ENCODE measurements at places on chromosomes 7 and 10. TPM values are rescaled to one million over a fixed set of nuclear protein-coding genes. Genes with fewer than 3 reads are reported as not detected.
A peak's percentile ranks its signal among the peaks of the same experiment; 100 is the strongest.

Gene MYH16
- total RNA-seq = not detected

Gene ODAD2
- not detected for total RNA-seq

Gene OPN1SW
- total RNA-seq = not detected

Gene CTAGE6
- not detected for total RNA-seq

Gene SLC13A4
- total RNA-seq = 0.19 TPM

Gene EEPD1
- total RNA-seq = 9.1 TPM

Gene LHFPL3
- total RNA-seq = not detected

Gene MBLAC1
- 1.8 TPM for total RNA-seq

Gene CALML5
- total RNA-seq = not detected

Gene GRID1
- total RNA-seq = 1.1 TPM

Gene OR9A2
- total RNA-seq = not detected

Gene IFIT1B
- total RNA-seq = not detected

DNA sequence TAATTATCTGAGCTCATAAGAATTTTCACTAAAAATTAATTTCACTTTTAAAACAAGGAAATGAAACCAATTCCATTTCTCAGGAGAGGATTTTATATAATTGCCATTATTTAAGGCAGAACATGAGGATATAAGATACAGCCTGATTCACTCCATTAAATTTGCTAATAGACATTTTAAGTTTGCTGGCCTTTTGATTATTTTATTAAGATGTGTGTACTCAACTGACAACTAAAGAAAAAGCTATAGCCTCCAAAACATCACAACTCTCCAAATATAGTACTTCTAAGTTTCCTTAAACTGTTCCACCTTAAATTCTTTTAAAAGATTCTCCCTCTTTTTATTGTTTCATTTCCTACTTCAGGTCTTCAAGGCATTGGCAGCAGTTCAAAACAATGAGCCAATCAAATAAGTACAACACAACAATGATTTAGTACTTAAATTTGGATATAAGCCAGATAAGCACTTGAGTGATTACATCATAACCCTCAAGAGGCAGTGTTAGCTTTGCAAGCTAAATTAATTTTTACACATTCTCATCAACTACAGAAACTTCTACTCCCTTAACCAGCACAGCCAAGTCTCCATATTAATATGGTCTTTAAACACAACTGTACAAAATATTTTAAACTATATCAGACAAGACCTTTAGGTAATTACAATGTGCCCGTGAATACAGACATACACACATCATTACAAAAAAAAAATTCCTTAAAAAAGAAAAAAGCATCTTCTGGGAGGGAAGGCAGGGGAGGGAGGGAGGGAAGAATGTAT, 121.8 kb downstream of the KMT2C start:
- no peak for DNase-seq

DNA sequence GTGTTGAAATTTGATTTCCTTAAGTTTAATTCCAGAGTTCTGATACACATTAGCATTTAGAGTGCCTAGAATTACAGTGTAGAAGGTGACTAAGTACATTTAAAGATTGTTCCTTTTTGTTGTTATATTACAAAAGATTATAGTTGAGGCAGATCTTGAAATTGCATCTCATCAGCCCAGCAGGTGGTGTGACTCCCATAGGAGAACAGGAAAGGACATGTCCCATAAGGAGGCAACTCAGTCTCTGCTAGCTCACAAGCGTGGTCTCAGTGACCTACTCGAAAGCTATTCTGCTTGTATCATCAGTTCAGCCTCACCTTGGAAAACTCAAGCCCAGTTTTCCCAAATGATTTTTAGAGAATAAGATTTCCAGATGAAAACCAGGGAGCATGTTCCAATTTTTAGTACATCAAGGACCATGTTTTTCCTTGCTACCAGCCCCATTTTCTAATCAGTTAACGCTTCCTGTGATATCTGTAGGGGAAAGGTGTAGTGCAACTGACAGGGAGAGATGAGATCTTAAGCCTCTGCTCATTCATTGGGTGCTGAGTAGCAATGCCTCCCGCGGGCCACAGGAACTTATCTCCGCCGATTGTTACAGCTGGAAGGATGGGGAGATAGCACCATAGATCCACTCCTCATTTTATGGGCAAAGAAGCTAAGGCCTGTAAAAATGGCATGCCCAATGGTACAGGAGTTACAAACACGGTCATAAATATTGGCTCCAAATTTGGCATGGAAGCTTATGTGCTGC, 1.1 kb upstream of the GNAI1 start:
- no peak for DNase-seq

DNA sequence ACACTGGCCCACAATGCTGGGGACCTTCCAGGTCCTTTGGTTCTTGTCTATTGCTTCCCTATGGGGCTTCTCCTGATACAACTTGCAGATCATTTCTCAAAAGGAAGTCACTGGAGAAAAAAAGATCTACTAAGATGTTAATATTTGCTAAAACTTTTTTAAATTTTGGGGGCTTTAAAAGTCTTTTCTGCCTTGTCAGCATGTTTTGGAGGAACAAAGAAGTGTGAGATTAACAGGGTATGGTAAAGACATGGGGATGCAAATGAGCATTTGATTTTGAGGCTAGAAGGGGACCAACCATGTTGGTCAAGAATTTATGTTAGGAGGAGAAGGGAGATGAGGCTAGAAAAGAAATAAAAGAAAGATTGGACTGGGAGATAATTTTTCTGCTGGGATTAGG, 515.4 kb downstream of the HTR7 start:
- DNase-seq = no peak

GRCh38 chr7:30436518-30436917, 42.1 kb downstream of the NOD1 start:
- no peak for DNase-seq

GRCh38 chr7:75711076-75711475, 27.7 kb downstream of the HIP1 start:
- no peak for DNase-seq

DNA sequence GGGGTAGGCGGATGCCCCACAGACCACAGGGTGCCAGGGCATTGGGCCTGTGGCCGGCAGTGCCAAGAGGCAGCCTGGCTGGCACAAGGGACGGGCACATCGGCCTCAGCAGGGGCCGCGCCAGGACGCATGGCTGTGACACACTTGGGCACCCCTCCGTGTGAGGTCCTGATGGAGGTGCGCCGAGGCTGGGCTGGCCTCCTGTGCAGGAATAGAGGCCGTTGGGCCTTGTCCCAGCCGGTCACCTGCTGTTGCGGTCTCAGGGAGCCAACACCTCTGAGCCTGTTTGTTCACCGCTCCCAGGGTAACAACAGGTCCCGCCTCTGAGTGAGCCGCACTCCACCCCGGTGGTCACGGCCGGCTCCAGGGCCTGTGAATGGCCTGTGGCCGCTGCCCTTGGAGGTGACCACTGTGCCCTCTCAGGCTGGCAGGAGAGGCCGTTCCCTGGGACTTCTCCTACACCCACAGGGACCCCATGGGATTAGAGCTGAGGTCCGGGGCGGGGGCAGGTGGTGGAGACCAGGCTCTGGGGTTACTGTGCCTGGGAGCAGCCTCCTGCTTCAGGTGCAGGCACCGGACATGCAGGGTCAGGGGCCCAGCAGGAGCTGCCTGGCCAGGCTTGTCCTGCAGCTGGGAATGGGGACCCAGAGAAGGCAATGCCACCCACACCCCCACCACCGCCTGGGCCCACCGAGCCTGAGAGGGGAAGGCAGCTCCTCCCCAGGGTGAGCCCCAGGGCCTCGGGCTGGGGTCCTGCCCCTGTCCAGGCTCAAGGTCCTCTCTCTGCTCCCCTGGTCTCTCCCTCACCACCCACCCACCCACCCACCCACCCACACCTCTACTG, 12.0 kb downstream of the PWWP2B start:
- DNase-seq = no peak

GRCh38 chr7:80044796-80045195, 89.8 kb upstream of the GNAI1 start:
- no peak for DNase-seq

DNA sequence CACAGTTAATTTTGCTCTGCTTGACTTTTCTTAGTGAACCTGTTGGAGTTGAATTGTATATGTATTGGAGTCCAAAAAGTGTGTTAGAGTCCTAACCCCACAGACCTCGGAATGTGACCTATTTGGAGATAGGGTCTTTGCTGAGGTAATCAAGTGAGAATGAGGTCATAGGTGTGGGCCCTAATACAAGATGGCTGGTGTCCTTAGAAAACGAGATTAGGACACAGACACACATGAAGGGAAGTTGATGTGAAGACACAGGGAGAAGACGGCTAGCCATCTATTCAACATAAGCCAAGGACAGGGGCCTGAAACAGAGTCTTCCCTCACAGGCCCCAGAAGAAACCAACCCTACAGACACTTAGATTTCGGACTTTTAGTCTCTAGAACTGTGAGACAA, 260.6 kb upstream of the NEBL start:
- no peak for DNase-seq

GRCh38 chr7:36941359-36941758, 217.1 kb upstream of the AOAH start:
- no peak for DNase-seq

DNA sequence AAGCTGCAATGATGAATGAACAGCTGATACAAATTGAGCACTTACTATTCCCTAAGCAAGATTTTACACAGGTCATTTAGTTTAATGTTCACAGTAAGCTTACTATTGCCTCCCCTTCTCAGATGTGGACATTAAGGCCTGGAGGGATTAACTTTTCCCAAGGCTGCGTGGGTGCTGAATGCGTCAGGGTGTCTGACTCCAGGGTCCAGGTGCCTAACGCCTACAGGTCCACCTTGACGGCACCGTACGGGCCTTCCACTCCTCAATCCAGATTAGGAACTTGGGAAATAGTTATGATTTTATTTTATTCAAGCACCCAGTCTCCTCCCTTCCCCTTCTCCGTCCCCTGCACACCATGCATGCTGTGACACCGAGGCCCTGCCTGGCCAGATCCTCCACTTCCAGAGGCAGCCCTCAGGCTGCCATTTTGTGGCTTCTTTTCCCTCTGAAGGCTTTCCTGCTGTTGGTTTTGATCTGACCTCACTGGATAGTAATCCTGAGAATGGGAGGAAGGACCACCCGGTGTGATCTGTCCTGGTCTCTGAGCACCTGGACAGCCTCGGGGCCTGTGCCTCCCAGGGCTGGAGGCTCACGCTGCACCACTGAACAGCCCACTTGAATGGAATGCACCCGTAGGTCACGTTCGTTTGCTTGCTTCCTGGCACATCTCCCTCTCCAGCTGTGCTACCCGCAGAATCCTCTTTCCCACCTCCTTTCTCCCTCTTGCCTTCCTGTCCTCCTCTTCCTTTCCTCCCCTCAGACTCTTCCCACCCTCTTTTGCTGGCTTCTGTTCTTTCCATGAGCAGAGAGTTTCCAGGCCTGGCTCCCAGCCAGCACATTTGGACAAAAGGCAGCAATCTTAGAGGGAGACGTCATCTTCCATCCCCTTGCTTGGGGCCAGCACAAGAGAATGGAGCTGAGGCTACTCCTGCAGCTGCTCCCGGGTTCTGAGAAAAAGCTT, 14.4 kb downstream of the DENND2A start:
- peak; percentile 92 for DNase-seq

GRCh38 chr10:98587156-98587837, 140.6 kb upstream of the HPS1 start:
- DNase-seq = no peak

DNA sequence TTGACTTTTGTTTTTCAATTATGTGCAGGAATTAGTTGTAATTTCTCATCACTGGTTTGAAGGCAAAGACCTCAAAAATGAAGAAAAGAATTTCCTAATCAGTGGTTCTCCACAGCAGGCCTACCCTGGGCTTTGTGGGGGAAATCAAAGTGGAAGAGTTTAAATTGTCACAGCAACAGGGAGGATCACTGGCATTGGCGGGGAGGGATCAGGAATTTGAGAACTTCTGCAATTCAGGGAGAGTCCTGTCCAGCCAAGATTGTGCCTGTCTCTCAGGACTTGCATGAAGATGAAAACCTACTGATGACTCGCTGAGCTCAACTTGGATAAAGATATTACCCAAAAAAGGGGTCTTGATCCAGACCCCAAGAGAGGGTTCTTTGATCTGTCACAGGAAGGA, 70.1 kb downstream of the HACD1 start:
- DNase-seq = no peak

DNA sequence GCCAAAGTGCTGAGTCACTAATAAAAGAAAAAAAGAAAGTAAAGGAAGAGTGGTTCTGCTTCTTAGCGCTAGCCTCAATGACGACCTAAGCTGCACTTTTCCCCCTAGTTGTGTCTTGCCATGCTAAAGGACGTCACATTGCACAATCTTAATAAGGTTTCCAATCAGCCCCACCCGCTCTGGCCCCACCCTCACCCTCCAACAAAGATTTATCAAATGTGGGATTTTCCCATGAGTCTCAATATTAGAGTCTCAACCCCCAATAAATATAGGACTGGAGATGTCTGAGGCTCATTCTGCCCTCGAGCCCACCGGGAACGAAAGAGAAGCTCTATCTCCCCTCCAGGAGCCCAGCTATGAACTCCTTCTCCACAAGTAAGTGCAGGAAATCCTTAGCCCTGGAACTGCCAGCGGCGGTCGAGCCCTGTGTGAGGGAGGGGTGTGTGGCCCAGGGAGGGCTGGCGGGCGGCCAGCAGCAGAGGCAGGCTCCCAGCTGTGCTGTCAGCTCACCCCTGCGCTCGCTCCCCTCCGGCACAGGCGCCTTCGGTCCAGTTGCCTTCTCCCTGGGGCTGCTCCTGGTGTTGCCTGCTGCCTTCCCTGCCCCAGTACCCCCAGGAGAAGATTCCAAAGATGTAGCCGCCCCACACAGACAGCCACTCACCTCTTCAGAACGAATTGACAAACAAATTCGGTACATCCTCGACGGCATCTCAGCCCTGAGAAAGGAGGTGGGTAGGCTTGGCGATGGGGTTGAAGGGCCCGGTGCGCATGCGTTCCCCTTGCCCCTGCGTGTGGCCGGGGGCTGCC, at the start of gene IL6:
Gene IL6 (plus strand): TSS at position 294 of the 807 bp plus-strand sequence. CDS start 63 bp downstream, at position 357.
- DNase-seq = peak; percentile 93

GRCh38 chr7:83469076-83469475, 179.9 kb downstream of the SEMA3E start:
- no peak for DNase-seq

- no peak for DNase-seq
Measured at GRCh38 chr10:44284198-44285084, 100.5 kb downstream of the CXCL12 start.

DNA sequence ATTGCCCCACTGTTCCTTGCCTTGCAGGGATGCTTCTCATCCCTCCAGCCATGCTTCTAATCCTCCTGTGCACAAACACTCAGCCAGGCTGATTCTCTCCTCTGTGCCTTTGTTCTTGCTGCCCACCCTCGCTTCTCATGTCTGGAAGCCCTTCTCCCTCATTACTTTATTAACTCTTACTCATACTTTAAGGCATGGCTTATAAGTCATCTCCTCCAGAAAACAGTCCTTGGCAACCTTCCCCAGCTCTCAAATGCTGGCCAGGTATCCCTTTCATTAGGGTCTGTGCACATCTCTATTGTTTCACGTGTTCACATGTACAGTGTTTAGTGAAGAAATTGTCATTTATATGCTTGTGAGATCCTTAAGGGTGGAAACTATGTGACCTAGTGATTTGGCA, 62.9 kb downstream of the ITGB8 start:
- DNase-seq = no peak
